ENCODE measurements at places on chromosomes 6 and 20.

GRCh38 chr6:146041282-146041681 lies 12.4 kb downstream of the GRM1 start:
- no peak for DNase-seq

DNA sequence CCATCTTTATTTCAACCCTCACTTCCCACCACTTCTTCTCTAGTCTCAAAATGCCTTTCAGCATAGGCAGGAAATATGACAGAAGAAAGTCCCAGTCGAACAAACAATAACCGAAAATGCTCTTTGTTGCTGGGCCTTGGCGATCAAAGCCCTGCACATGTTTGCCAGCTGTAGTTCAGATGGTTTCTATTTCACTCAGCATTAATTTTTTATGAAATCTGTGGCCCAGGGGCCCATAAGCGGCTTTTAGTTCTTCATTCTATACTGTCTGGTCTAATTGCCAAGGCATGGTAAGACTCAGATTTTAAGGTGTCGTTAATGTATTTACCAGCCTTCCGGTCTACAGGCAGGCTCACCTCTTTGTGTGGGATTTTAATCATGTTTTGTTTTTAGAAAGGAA lies 10.9 kb upstream of the F13A1 start:
- DNase-seq: no peak

DNA sequence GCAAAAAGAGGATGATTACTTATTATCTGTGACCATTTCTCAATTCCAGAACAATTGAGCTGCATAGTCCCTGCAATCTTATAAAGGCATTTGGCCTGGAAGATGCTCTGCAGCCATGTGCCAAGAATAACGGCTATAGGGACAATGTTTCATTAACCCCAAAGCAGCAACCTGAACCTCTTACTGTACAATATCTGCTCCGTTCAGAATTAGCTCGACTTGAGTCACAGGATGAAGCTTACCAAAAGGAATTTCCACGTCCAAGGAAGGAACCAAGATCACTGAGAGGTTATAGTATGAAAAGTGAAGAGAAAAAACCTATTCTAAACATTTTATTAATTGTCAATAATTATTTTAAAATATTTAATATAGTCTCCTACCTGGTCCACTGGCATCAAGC lies 167.3 kb upstream of the GMDS start:
- DNase-seq: no peak

- no peak for DNase-seq
Observed at GRCh38 chr6:113068570-113068969, 721.4 kb downstream of the RFPL4B start.

DNA sequence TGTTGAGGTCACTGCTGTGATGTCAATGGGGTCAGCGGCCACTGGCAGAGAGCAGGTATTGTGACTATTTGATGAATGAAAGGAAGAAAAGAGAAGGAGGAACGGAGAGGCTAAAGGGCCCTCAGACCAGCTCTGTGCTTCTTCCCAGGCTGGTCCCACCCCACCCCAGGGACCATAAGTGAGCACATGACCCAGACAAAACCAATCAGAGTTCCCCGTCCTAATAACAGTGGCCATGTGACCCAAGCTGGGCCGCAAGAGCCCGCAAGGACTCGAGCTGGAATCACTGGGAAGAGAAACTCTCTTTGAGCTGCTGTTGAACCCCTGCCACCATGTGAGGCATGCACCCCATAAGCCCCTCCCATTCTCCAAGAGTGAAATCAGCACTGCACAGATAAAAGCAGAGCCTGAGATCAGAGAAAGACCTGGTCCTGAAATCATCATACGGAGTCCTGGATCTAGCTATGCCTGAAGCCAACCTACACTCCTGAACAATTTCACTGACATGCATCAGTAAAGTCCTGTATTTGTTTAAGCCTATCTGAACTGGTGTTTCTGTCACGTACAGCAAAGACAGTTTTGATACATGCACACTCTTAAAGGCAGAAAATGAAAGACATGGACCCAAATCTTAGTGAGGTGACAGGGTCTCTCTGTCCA lies 90.2 kb downstream of the PREX1 start:
- peak; percentile 54 for DNase-seq

DNA sequence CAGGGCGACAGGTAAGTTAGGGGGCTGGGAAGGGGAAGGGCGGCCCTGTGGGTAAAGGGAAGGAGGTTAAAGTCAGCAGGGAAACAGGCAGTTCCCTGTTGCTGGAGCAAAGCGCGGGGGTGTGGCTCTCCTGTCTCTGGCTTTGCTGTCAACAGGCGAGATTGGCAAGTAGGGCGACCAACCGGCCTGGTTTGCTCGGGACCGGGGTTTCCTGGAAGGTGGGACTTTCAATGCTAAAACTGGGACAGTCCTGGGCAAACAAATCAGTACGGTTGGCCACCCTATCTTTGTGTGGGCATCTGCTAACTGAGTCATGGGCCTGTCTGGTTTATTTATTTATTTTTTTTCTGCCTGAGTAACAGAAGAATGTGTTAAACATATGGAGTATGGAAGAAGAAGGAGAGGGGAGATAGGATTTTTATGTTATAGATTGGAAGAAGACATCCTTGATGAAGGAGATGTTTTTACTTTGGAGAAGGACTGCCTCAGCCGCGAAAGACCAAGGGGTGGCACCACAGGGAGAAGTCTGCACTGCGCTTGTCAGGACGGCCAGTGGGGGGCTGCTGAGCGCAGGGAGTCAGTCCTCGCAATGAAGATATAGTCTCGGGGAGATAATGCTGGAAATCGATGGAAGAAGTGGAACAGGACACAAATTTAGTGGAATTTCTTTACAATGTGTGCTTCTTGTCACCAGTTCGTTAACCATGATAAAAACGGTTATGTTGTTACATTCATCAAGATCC lies 43.4 kb upstream of the ESR1 start:
- DNase-seq: peak; percentile 12

GRCh38 chr6:15770347-15771143 lies 107.7 kb upstream of the DTNBP1 start:
- no peak for DNase-seq

GRCh38 chr6:5781019-5781418 lies 225.7 kb downstream of the NRN1 start:
- DNase-seq: no peak
